Effector memory CD8-positive, alpha-beta T cell (primary cell): ENCODE measurements at places on chromosomes 4 and X.
A peak's percentile ranks its signal among the peaks of the same experiment; 100 is the strongest.

DNA sequence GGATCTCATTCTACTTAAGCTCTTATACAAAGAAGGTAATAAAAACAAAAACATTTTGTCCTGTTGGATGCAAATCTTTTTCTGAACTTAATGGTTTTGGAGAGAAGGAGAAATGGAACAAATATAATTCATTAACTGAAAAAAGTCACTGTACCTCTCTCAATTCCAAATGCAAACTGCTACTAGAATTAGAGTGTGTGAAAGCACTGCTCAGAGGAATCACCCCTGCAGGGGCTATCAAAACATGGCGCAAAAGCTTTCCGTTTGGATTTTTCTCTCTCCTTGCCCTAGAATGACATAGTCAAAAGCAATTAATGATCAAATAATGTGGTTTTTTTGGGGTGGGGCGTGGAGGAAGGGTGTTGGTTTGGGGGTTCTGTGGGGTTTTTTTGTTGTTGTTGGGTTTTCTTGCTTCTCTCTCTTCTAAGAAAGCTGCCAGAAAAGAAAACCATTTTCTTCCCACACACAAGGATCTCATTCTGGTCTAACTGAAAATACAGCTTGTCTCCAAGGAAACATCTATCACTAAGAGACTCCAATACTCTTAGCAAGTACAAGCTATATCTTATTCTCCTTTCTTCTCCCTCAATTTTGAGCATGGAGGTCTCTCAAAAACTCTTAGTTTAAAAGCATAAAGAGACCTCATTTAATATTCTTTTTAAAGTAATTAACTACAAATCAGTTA, 41.6 kb downstream of the USP46 start:
- DNase-seq = no peak

DNA sequence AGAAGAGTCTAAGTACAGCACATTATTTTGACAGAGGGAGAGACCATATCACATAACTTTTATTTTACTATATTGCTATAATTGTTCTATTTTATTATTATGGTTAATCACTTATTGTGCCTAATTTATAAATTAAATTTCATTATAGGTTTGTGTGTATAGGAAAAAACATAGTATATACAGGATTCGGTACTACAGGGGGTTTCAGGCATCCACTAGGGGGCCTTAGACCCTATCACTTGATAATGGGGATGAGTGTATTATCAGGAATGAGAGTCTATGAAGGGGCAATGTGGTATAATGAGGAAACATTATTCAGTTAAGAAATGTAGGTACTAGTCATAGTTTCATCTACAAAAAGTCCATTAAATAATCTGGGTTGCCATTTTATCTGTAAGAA, 833.1 kb downstream of the C4orf33 start:
- DNase-seq = no peak

- DNase-seq = no peak
Observed at GRCh38 chr4:149987330-149988086, 90.7 kb upstream of the DCLK2 start.

DNA sequence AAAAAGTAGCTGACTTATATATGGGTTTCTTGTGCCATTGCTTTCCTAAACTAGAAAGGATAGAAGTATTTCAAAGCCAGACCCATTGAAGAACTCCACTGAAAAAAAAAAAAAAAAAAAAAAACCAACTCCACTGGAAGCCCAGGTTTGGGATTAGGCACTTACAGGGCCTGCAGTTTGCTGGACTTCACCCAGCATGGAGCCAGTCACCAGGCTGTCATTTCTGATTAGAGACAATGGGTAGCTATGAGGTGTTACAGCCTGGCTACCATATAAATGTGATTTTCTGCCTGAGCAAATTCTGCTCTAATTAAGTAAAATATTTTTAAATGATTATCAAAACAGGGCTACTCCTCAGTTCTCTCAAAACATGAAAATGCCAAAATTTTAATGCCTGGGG, 49.5 kb downstream of the HS6ST2 start:
- DNase-seq = no peak

DNA sequence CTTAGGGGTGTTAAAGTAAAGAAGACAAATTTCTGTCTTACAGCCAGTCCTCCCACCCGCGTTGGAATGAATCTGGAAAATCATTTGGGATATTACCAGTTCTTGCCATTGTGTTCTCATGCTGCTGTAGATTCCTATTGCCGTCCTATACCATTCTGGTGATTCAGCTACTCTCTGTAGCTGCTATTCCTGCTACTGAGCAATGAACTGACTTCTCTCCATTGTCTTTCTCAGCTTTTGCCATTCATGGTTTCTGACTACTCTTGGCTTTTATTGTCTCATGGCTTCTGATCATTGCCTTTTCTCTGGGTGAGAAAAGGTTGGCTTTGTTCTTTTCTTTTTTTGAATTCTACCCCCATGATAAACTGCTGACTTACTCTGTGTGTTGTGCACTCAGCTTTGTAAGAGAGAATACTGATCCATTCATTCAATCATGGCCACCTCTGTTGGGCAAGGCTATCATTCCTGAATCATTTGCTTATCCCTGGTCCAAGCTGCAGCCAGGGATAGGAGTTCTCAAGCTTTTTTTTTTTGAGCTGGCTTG, 27.7 kb upstream of the METAP1 start:
- no peak for DNase-seq

DNA sequence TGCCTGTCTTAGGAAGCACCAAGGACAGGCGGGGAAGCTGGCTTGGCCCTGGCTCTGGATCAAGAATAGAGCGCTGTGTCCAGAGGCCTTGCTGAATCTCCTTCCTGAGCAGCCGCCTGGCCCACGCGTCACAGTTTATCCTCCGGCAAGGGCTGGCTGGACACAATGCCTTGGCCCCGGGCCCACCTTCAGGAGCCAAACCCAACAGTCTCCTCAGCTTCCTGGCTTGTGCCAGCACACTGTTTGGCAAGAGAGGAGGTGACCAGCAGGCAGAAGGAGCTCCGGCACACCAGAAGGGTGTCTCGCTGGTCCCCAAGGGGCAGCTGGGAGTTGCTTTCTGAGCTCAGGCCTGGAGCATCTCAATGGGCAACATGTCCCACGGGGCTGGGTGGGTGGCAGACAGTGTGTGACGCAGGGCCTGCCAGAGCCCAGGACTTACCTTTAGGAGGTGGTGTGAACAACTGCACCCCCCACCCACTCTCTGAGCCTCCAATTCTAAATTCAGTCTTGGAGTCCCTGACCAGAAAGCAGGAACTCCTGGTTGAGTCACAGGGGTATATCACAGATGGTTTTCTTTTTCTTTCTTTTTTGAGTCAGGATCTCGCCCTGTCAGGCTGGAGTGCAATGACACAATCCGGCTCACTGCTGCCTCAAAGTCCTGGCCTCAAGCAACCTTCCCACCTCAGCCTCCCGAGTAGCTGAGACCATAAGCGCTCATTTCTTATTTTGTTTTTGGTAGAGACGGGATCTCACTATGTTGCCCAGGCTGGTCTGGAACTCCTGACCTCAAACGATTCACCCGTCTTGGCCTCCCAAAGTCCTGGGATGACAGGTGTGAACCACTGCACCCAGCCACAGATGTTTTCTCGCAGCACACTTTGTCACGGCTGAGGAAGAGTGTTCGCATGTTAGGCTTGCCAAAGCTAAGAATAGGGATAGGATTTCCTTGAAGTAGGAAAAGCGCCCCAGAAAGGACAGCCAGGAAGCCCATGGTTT, 361.2 kb downstream of the BCOR start:
- no peak for DNase-seq

DNA sequence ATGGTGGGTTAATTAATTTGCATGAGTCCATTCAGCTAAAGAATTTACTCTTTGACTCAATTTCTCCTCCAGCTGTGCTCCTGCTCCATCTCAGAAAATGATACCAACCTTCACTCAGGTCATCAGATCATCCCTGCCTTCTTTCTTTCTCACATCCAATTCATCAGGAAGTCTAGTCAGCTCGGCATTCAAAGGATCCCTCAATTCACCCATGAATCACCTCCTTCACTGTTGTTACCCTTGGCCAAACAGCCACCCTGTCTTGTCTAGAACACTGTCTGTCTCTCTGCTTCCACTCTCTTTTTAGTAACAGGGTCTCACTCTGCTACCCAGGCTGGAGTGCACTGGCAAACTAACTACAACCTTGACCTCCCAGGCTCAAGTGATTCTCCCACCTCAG, 337.4 kb upstream of the SFRP2 start:
- no peak for DNase-seq

GRCh38 chr4:78369679-78370078, 181.9 kb upstream of the ANXA3 start:
- no peak for DNase-seq

- DNase-seq = peak; percentile 23
Observed at GRCh38 chr4:2689825-2690700, 66.1 kb downstream of the TNIP2 start.

DNA sequence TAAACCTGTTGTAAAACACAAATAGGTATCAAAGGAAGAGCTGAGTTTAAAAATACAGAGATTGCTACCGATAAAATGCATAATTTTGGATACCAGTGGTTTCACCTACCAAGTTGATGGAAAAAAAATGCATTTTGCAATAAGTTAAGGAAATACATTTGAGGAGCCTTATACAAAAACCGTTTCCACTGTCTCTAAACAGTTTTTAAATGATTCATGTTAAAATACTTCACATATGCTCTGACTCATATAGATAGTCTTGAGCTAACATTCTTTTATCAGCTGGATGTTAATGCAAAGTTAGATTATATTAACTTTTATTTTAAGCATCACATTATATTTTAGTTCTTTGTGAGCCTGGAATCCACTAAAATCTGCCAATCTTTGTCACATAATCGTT, 50.6 kb upstream of the ANKRD17 start:
- DNase-seq = no peak

GRCh38 chr4:185405296-185405999, 8.8 kb downstream of the ANKRD37 start:
- DNase-seq = no peak

GRCh38 chr4:145176641-145177432, 3.6 kb downstream of the OTUD4 start:
- no peak for DNase-seq

DNA sequence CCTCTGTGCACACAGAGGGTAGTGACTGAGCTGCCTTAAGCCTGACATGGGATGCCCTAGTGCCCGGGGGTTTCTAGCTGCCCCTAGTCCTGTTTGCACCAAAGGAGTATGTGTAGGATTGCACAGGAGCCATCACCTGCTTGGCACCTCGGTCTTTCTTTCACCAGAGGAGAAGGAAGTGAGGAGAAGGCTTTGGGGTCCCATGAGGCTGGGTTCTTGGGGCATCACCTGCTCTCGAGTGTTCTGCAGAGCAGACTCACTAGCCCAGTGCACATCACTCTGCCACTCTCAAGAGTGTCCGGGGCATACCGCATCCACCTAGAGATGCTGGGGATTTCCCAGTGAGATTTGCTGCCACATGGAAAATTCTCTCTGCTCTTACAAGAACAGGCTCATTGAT, 40.5 kb upstream of the GPR78 start:
- no peak for DNase-seq

GRCh38 chrX:43753637-43754036, 97.5 kb downstream of the MAOA start:
- DNase-seq = no peak

DNA sequence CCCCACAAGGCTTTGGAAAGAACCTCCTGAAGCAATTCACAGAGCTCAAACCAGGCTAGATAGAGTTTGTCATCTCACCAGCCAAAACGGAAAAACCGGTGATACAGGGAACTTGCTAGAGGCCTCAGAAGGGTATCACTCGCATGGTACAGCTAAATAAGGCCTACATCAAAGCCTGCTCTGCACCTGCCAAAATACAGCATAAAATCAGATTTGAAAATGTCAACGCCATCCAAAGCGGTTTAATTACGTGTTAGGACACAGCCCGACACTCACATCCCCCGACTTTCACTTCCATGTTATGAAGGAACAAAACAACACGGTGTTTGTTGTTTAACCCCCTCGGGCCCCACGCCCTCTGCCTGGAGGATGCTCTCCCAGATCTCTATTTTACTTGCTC, 65.0 kb downstream of the MAPK10 start:
- no peak for DNase-seq

GRCh38 chrX:119801253-119802221, 10.1 kb upstream of the RPL39 start:
- DNase-seq = no peak

DNA sequence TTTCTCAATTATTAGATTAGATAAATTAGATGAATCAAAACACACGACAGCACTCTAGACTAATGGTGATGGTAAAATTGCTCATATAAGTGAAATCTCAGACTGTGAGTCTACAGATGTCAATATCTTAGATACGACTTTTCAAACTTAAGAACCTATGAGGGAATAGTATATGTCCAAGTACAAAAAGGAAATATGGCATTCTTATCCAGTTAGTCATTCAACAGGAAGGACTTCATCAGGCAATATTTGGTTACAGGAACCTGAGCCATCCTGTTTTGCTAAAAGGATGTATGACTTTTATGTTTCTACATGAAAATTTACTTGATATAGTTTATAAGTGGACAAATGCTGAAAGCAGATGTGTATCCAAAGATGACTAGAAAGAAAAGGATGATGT, 107.0 kb downstream of the CT47B1 start:
- DNase-seq = no peak

GRCh38 chrX:25005382-25006185, 10.2 kb downstream of the ARX start:
- no peak for DNase-seq

DNA sequence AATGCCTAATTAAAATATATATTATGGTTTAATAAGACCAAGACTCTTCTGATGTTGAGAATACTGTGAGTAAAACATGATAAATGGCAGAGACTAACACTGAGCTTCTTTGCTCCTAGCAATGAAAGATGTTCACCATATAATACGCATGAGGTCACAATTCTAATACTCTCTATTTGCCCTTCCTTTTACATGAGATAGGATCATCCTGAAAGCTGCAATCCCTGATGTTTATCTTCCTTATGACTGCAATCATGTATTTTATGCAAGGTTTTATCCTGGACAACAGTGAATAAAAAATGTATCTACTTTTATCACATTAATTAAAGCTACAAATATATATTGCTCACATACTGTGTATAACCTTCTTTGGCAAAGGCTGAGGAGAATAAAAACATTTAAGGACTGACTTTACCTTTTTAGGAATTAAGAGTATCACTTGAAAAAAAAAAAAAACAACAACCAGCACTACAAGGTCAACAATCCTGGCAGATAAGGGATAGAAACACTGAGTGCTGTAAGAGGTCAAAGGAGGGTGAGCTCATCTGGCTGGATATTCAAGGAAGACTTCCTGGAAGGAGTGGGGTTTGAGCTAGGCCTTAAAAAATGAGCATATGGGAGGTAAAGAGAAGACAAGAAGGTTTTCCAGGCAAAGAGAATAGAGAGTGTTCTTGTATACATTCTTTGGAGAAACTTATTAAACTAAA, 99.9 kb downstream of the AREG start:
- DNase-seq = no peak

DNA sequence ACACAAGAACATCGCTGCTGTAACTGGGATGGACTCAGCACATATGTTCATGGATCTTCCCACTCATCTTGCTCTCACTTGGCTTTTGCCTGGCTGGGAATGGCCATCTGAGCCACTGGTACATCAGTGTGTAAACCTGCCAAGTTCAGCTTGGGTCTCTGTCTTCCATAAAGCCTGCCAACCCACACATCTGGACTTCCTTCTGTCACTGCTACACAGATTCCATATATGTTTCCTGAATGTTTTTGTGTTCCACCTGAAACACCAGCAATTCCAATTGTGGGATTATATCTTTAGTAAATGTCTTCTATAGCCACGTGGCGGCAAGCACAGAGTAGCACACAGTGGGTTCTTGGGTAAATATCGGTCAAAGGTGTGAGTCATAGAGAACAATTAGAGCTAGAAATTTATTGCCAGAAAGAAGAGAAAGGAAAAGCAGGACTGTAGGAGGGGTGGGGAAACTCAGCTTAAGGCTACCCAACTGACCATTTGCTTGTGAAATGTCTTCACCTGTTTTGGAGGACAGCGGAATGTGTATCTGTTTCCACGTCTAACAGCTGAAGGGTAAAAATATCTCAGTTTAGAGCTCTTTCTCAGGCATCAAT, 125.9 kb downstream of the MFAP3L start:
- DNase-seq = no peak
